ENCODE measurements at places on chromosomes 6 and 20.

DNA sequence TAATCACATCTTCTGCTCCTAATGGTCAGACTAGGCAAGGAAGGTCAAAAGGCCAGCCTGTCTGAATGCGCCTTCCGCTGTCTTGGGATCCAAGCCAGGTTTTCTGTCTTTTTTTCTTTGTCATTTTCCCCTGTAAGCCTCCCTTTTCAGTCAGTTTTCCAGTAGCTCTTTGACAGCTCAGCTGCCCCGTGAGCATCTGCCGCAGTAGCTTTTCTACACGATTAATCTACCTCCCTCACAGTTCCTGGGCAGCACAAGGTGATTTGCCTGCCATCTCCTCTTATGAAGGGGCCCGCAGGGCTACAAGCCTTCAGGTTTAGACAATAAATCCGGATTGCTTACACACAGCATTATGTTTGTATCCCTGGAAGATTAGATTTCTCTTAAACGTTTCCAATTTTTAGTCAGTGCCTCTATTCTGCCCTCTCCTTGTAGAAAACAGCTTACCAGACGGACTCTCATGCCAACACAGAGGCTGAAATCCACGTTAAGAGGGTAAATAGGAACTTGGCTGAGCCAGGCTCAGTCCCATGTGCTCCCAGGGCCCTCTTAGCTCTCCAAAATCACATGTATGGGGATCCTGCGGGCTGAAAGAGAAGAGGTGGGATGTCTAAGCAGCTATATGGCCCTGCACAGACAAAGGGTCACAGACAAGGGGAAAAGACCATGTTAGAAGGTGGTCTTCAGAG, 77.2 kb downstream of the LY86 start:
- no peak for DNase-seq

GRCh38 chr6:112899541-112899940, 552.4 kb downstream of the RFPL4B start:
- no peak for DNase-seq

- no peak for DNase-seq
Observed at GRCh38 chr6:15585760-15586214, 77.0 kb downstream of the DTNBP1 start.

DNA sequence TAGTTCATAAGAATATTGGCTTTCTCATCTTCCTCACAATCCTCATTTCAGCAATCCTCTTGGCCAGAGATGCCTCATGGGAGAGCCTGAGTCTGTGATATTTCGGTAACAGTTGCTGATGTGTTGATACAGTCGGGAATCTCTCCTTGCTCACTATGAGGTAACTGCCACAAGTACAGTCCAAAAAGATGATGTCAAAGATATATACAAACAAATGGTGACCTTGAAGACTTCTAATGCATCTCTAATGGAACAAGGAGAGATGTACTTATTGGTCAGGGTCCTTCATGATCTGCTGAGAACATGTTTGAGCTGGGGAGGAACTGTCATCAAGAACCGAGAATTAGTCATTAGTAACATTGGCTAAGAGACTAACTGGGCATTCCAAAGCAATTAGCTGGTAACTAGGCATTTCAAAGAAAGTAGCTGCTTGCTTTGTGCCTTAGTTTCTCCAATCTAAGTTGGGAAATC, 56.1 kb downstream of the FILIP1 start:
- no peak for DNase-seq

DNA sequence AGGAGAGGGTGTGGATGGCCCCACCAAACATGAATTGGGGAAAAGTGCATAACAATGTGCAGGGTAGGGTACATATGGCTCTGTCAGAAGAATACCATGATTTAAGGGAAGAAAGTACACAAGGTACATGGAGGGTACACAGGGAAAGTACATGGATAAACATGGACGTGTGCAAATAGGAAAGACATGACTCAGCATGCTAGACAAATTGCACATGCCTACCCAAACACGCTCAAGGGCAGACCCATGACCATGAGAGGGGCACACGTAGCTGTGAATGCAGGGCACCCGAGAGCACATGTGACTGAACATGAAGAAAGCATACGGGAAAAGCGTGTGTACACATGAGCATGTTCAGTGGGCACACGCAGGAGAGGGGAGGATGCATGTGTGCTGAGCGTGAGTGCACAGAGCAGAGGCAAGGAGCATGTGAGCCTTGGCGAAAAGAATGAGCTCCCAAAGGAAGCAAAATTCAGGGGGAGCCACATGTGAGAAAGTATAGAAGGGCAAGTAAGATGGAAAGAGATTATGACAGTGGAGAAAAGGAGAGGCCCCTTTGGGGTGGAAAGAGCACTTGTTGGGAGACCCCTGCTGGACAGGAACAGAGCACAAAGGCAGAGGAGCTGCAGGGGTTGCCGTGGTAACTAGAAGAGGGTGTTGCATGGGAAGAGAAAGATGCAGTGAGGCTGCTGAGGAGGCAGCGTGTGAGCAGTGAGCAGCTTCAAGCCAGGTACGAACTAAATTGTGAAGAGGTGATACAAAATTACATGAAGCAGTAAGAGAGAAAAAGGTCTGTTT, 17.8 kb downstream of the OR2H2 start:
- DNase-seq, result no peak

GRCh38 chr6:41464481-41464880, 81.7 kb upstream of the FOXP4 start:
- no peak for DNase-seq

- DNase-seq, result peak; percentile 18
Observed at GRCh38 chr6:95578106-95578410, 723 bp downstream of the MANEA start.

DNA sequence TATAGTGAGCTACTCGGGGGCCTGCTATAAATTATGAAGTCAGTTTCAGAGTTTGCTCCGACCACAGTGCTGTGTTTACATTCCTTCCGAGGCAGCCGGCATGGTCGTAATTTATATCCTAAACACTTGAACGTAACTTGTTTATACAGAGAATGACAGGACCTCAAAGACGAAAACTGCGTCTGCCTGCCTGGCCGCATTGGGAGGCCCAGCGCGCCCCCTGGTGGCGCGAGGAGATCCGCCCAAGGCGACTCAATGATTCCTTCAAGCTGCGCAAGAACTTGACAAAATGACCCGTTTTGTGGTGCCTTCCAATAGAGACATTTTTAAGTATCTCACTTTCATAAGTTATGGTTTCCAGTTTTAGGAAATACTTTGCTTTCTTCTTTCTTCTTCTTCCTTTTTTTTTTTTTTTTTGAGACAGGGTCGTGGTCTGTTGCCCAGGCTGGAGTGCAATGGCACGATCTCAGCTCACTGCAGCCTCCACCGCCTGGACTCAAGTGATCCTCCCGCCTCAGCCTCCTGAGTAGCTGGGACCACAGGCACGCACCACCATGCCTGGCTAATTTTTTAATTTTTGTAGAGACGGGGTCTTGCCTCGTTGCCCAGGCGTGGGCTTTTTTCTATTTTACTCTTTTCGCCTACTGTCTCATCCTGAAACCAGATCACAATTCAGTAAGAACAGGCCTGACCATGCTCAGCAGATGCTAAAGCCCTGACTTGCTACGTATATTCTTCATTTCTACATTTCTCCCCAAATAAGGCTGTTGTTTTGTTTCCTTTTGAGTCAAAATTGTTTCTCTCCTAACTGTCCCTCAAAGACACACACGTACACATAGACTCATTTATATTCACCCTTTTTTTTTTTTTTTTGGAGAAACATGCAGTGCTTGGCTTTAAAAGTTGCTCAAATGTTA, 7.8 kb downstream of the FOXF2 start:
- DNase-seq, result peak; percentile 91

- DNase-seq, result no peak
Observed at GRCh38 chr20:61090541-61090940, 161.5 kb upstream of the CDH4 start.

GRCh38 chr6:23055523-23055922, 486.2 kb downstream of the HDGFL1 start:
- DNase-seq, result no peak

DNA sequence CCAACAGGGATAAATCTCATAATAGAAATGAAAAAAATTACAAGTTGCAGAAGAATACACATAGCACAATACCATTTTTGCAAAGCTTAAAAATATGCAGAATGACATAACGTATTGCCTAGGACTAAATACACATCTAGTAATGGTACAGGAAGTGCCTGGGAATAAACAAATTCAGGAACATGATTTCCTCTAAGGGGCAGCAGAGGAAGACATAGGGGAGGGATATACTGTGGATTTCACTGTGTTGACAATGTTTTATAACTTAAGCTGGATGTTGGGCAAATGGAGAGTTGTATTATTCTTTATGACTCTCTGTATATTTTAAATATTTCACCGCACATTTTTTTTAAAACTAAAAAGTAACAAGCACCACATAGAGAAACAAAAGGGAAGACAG, 5.6 kb upstream of the GLO1 start:
- DNase-seq, result no peak

GRCh38 chr6:21300439-21300838, 293.1 kb upstream of the SOX4 start:
- no peak for DNase-seq

DNA sequence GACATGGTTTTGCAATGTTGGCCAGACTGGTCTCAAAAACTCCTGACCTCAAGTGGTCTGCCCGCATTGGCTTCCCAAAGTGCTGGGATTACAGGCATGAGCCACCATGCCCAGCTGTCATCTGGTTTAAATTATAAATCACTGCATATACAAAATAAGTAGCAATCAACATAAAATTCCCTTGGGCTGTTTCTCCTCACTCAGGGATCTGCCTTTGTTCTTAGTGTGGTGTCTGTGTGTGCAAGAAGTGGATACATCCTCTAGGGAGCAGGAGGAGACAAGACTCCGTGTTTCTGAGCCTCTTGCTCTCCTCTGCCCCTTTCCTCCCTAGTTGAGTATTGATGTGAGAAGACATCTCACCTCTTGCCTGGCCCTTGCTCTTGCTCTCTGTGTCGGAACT, 65.2 kb upstream of the ADGRF4 start:
- DNase-seq, result no peak

- no peak for DNase-seq
Observed at GRCh38 chr20:47719625-47720024, 65.7 kb downstream of the SULF2 start.

DNA sequence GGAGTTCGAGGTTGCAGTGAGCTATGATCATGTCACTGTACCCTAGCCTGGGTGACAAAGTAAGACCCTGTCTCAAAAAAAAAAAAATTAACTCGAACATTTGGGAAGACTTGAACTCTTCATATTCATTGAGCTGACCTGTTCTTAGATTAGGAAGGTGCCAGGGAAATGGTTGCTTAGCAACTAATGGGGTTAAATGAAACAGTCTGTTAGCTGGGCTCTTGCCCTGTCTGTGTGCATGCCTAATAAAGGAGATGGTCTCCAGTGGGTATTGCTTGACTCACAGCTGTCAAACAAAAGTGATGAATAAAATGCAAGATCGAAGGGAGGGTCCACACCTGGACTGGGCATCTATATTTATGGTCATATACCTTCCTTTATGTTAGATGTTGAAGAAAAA, 101.8 kb downstream of the KLHL32 start:
- DNase-seq, result no peak

DNA sequence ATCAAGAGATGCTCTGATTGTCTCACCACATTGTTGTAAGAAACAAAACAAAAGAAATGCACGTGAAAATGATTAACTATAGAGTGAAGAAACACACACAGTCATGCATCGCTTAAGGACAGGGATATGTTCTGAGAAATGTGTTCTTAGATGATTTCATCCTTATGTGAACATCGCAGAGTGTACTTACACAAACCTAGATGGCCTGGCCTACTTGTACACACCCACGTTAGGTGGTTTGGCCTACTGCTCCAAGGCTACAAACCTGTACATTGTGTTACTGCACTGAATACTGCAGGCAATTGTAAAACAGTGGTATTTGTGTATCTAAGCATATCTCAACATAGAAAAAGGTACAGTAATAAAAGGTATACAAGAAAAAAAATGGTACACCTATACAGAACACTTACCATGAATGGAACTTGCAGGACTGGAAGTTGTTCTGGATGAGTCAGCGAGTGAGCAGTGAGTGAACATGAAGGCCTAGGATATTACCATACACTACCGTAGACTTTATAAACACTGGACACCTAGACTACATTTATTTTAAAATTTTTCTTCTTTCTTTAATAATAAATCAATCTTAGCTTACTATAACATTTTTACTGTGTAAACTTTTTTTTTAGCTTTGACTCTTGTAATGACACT, 48.6 kb downstream of the FKBP5 start:
- DNase-seq, result no peak
